GM23338 (cell line): ENCODE measurements at places on chromosomes 11 and 22. TPM values are rescaled to one million over a fixed set of nuclear protein-coding genes. Genes with fewer than 3 reads are reported as not detected.

Gene SLC17A6
- polyA plus RNA-seq, result 0.31 and 0.38 TPM in 2 replicates

Gene SLC22A8
- not detected in 2 replicates for polyA plus RNA-seq

DNA sequence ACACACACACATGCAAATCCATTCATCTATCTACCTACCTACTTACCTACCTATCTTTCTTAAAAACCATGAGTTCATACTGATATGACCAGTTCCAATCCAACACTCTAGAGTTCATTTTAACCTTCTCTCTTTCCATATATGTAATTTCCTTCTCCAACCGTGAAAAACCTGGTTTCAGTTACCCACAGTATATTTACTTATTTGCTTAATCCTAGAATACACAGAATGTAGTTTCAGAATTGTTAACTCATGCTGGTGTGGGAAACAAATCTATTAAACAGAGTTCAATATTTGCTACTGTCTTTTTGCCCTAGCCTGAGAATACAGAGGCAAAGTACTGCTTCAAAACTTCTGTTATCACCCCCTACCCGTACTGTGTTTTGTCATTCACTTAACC is 101.3 kb downstream of the RRM1 start:
- no peaks in the 10 kb centered on the region for H3K36me3 ChIP-seq
- DNase-seq, result no peak
- no peak overlapping the region for H3K4me3 ChIP-seq
- no peaks in the 10 kb centered on the region for H3K27me3 ChIP-seq

- no peak overlapping the region for H3K4me3 ChIP-seq
- no peaks in the 10 kb centered on the region for H3K36me3 ChIP-seq
- no peaks in the 10 kb centered on the region for H3K27me3 ChIP-seq
- no peak for DNase-seq
Measured at GRCh38 chr11:123561431-123561800, 93.0 kb downstream of the SCN3B start.

Gene CFAP300
- 5.3 and 6.0 TPM in 2 replicates for polyA plus RNA-seq

Gene SCGB1D2
- polyA plus RNA-seq, result not detected in 2 replicates
